ENCODE measurements at places on chromosomes 4 and X.

GRCh38 chr4:16896881-16897750, 1.3 kb downstream of the LDB2 start:
- no peak for DNase-seq

DNA sequence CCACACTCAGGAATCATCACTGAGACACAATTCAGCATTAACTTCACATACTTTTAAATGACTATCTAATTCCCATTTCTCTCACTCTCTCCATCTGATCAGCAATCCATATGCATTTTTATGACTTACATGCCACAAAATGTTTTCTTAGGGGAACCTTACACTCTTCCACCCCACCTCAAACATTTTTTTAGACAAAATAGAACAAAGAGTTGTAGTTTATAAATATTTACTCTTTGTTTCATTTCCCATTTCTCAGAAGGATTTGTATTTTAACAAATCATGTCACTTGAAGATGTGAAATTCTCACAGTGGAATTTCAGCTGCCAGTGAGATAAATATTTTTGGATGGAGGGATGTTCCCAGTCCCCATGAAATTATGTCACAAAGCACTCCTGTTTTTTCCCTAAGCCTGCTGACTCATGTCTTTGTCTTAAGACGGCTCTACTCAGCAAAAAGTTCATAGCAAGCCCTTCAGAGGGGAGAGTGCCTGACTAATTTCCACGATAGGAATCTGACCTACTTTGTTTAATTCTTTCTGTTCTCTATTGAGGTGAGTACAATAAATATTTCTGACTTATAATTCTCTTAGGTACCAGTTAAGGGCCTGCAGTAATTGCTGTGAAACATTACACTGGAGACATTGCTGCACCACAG, 257.7 kb downstream of the THOC2 start:
- DNase-seq, result no peak

DNA sequence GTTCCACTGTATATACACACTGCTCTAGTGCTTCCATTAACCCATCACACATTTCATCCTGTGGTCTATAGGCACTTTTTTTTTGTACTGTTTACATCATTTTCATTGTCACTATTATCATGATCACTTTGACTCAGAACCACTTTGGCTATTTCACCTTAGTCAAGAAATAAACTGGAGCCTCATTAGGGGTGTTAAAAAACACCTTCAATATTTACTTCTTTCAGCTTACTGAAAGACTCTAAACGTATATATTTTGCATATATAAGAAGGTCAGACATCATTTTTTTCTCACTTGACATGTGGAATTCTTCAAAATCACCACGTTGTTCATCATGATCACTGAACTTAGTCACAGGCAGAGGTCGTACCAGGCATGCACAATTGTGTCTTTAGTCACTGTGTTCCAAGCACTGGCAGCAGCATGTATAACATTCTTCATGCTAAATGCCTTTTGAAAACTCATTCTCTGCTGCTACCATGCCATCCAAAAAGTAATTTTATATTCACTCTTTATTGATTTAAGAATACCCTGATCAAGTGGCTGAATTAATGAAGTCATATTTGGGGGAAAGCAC, 229.2 kb upstream of the ARSJ start:
- no peak for DNase-seq

GRCh38 chrX:118839334-118839958, 15.8 kb downstream of the ZCCHC12 start:
- peak; percentile 85 for DNase-seq

- DNase-seq, result no peak
These were observed 98.0 kb upstream of the SORBS2 start for GRCh38 chr4:185909972-185910371.

DNA sequence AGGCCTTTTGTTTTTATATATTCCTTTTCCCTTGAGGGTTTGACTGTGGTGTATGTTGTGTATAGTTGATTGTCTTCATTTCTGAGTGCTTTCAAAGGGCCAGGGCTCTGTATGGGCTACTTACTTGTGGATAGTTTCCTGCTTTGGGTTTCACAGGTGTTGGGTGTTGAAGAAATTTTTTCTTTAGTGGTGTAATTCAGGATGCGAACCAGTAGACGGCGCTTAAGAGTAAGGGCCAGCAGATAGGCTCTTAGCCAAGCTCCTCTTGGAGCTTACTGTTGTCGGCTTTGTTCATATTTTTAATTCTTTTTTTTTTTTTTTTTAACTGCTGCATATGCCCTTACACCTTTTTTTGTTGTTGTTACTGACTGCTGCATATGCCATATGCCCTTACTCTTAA, 276.3 kb upstream of the GALNT7 start:
- DNase-seq, result no peak

GRCh38 chr4:39528061-39528465, 824 bp upstream of the UGDH start:
- DNase-seq, result no peak

GRCh38 chr4:107743532-107743931, 23.5 kb upstream of the PAPSS1 start:
- DNase-seq, result no peak

GRCh38 chr4:45408996-45409395, 682.6 kb upstream of the GNPDA2 start:
- no peak for DNase-seq

DNA sequence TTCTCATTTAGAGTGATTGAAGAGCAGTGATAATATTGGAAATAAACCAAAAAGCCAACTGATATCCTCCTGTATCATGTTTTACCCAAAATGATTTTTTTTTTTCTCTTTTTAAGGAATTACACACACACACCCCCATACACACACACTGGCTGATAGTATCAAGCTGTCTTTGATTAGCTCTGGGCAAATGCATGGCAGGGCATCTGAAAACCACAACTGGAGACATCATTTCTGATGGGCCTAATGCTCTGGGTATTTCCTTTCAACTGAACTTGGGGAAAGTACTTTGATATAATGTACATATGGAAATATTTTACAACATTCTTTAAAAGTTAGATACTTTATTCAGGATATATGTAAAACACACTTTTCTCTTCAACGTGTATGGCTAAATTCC, 14.2 kb upstream of the OSTC start:
- DNase-seq, result no peak

DNA sequence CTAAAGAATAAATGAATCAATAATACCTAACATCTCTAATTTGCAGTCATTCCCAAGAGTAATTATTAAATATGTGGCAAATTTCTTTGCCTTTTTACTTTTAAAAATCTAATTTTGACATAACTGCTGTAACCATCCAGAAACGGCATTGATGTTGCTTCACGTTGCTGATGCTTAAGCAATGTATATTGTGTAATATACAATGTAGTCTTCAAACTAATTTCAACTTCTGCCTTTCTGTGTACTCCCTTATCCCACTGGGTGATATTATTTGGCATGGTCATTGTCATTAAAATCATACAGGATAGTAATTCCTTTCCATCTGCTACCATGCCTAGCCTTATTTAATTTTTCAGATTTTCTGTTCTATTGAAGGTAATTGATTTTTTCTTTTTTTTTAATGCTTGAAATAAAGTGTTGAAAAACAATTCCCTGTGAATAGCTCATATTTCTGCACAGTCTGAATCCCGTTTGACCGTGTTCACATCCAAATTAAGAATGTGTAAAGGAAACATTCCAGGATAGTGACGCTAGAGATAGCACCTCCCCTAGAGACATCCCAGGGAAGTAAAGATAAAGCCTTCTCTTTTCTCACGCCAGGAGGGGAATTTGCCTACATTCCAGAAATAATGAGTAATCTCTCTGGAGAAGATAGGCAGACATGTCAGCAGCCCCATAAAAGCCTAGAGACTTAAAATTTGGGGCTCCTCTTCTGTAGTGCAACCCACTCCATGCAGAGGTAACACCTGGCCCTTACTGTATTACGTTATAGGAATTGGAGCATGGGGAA, 8.6 kb downstream of the FAM200B start:
- peak; percentile 76 for DNase-seq

DNA sequence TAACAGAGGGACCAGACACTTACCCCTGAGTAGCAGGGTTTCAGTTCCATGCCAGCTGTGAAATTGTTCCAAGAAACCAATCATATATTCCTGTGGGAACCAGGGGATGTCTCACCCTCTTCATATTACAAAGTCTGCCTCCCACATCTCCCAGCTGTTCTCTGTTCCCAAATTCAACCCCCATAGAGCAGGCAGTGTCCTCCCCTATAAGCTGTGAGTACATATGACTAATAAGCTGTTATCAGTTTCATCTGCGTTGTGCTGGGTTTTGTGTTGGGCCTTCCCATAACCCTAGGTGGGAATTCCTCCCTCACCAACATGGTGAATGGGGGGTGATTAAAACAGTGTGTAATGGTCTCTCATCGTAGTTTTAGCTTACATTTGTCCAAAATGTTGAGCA, 41.0 kb downstream of the CEP44 start:
- no peak for DNase-seq

DNA sequence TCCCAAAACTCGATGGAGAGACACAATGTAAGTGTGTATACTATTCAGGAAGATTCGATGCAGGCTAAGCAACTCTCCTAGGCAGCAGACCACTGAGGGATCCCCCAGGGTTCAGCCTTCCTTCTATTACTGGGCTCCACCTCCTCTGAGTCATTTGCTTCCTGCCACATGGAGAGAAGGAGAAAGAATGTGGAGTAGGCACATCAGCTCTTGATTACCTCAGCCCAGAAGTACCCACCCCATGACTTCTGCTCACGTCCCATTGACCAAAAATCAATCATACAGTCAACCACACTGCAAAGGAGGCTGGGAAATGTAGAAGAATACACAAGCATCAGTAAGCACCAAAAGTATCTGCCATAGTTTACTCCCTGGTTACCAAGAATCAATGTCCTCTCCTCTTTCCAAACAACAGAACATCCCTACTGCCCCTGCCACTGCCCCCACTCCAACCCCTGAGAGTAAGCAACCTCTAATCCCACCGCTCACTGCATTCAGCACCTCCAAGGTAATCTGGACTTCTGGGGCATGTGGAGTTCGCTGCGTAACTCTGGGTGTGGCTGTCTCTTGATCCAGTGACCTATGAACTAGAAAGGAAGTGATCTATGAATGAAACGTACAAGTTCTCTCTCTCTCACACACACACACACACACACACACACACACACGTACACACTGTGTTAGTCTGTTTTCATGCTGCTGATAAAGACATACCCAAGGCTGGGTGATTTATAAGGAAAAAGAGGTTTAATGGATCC, 91.2 kb upstream of the C1QTNF7 start:
- DNase-seq, result no peak

DNA sequence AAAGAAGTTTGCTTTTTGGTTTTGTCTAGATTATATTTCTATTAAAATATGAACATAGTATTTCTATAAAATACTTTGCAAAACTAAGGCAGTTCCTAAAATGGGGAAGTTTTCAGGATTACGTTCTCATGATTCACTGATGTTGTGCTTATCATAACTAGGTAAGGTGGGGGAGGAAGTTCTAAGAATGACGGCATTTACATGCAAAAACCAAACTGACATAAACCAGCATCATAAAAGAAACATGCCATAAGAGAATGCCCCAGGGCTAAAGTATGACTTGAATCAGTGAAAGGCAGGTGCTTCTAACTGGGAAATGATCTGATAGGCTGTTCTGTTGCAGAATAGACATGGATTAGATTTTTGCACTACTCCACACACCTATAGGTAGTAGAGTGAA, 204.7 kb upstream of the JADE1 start:
- no peak for DNase-seq

DNA sequence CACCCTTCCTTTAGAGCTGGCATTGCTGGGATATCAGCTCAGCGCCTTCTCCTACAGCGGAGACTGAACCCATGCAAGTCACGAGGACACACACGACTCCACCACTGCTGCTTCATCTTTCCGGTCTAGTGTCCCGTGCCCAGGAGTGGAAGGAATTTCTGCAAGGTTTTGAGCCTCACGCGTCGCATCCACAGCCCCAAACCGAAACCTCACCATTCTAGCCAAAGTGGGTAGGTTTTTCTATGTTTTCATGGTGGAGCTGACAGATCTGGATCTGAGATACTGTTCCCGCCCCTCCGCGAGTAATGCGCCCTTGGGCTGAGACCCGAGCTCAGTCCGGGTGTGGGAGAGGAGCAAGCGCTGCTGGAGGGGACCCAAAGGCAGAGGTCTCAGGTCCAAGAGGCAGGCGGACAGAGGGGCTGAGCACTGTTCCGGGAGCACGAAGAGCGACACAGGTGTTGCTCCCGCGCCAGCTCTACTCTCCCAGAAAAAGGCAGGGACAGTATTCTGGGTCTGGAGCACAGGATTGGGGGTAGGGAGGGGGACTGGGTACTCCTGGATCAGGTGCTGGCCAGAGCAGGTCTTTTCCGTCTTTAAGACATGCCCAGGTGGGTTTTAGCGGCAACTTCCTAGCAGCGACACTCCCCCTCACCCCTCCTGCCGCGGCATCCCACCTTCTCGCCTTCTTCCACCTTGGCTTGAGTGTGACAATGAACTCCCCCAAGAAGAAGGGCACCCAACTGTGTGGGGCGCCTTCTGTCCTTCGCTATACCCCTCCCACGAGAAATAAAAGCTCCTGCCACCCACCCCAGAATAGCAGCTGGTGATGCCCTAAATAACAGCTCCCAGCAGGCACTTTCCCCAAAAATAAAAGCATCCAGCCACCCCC, 1.8 kb downstream of the EPHA5 start:
- no peak for DNase-seq

GRCh38 chr4:81471298-81471587, 464 bp downstream of the RASGEF1B start:
- DNase-seq, result no peak

- no peak for DNase-seq
These were observed 267.1 kb downstream of the ARHGAP24 start for GRCh38 chr4:85741921-85742591.

DNA sequence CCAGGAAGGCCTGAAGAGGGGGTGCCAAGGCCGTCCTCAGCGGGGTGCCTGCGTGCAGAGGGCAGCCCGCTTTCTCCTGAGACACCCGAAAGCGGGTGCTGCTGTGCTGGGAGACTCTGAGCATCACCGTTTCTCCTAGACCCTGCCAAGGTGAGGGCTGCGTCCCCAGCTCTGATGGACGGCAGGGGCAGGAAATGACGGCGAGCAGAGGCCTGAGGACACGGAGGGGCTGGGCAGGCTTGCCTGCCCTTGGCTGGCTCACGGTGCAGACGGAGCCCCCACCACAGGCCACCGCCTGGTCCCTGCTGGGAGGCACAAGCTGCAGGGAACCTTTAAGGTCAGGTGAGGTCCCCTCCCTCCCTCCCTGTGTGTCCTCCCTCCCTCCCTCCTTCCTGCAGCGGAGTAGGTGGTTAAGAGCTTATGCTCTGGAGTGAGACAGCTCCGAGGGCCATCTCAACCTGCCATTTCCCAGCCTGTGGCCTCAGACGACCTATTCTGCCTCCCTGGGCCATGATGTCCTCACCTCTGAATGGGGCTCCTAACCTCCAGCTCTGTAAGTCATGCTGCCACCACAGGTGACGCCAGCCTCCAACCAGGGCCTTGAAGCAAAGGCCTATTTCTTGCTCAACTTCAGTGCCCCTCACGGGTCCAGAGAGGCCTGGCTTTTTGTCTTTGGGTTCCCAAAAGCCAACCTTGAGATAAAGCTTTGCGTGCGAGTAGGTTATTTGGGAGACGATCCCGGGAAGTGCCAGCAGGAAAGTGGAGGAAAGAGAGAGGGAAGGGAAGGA, 54.2 kb upstream of the GRPEL1 start:
- no peak for DNase-seq

DNA sequence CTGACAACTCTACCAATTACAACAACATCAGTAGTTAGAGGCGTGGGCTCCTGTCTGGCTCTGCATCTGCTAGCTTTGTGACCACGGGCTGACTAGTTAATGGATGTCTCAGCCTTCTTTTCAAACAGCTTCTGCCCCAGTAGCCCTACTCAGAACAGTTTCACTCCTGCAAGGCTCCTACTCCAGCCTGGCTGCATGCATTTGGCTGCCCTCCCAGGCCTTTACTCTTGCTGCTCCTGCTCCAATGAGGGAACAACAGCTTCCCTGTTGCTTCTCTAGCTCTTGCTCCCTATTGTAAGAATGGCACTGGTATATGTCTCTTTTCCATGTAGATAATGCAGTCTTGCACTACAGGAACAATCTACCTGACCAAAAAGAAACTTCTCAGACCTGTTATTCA, 93.3 kb downstream of the TTC29 start:
- no peak for DNase-seq

Measured in CD14-positive monocyte (primary cell).